HCT116 (cell line): ENCODE measurements at places on chromosomes 12 and 14. TPM values are rescaled to one million over a fixed set of nuclear protein-coding genes. Genes with fewer than 3 reads are reported as not detected.

FGF23 gene
- total RNA-seq = not detected

GRCh38 chr12:72035625-72036024 is 97.0 kb downstream of the TPH2 start:
- no peak for DNase-seq
- H3K27me3 ChIP-seq = no peaks in the 10 kb centered on the region
- no peak overlapping the region for H3K27ac ChIP-seq
- H3K36me3 ChIP-seq = no peaks in the 10 kb centered on the region
- no peaks in the 10 kb centered on the region for H3K4me1 ChIP-seq
- no peak overlapping the region for H3K4me3 ChIP-seq

DNA sequence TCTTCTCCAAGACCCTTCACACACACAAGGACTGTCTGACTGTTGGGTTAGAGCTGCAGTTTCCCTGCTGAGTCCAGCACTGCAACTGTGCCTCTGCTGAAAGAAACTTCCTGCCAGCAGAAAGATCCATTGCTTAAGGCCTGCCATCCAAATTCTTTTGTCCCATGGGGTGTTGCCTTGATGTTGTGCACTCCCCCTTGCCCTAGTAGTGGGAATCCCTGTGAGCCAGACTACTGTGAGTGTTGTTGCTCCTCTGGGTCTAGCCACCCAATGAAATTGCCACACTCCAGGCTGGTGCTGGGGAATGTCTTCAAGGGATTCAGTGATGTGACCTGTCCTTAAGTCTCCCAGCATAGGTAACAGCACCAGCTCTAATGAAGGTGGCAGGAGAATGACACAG is 166.6 kb upstream of the PDE3A start:
- H3K4me3 ChIP-seq = no peak overlapping the region
- no peak overlapping the region for H3K27ac ChIP-seq
- H3K4me1 ChIP-seq = no peaks in the 10 kb centered on the region
- no peaks in the 10 kb centered on the region for H3K36me3 ChIP-seq

ADAM20 gene
- total RNA-seq = 0.57 TPM

PLEKHD1 gene
- total RNA-seq = 1.2 TPM

KLRC3 gene
- 1.8 TPM for total RNA-seq

FLVCR2 gene
- total RNA-seq = 0.84 TPM

- H3K27ac ChIP-seq = no peak overlapping the region
- H3K4me1 ChIP-seq = no peaks in the 10 kb centered on the region
- H3K36me3 ChIP-seq = no peaks in the 10 kb centered on the region
- no peaks in the 10 kb centered on the region for H3K27me3 ChIP-seq
- H3K4me3 ChIP-seq = no peak overlapping the region
Measured at GRCh38 chr14:96049932-96050331, 10.8 kb downstream of the C14orf132 start.
